ENCODE measurements at places on chromosomes 2 and 18.

GRCh38 chr2:54599326-54599710 lies 124.1 kb upstream of the EML6 start:
- DNase-seq, result no peak

- no peak for DNase-seq
Observed at GRCh38 chr2:143397884-143398614, 268.8 kb downstream of the ARHGAP15 start.

- no peak for DNase-seq
Observed at GRCh38 chr2:108637304-108637669, 82.0 kb upstream of the RANBP2 start.

DNA sequence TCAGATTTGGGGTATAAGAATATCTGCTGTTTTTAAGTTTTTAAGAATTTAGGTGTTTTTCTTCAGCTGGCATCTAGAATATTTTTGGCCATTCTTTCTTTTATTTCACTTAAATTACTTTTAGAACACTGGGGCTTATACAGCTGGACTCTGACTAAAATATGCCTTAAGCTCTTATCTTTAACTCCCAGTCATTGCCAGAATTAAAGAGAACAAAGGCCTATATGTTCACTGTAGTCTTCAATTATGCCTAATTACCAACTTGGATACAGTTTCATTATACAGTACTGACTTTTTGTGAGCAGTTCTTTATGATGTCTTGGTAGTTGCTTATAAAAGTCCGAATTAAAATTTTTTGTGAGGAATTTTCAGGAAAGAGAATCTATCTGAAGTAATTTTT lies 192.8 kb downstream of the ZNF407 start:
- DNase-seq, result no peak
